NCI-H187 (cell line): ENCODE measurements at places on chromosomes 2 and 18.

- DNase-seq: no peak
Measured at GRCh38 chr2:24409171-24409570, 48.8 kb upstream of the ITSN2 start.

DNA sequence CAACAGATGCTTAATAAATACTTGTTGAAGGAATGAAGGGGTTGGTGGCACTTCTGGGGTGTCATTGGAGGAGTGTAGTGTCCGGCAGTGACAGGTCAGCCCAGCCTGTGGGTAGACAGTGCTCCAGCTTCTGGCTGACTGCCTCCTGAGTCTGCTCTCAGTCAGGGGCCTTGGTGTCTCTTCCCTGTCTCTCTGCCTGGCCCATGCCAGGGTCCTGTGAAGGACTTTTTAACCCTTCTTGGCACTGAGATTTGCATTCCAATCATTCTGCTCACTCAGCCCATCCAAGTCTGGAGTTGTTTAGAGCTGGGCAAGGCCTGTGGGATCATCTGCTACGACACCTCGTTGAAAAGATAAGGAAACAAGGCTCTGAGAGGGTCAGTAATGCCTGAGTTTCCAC lies 1.4 kb upstream of the KCNK3 start:
- DNase-seq: no peak

DNA sequence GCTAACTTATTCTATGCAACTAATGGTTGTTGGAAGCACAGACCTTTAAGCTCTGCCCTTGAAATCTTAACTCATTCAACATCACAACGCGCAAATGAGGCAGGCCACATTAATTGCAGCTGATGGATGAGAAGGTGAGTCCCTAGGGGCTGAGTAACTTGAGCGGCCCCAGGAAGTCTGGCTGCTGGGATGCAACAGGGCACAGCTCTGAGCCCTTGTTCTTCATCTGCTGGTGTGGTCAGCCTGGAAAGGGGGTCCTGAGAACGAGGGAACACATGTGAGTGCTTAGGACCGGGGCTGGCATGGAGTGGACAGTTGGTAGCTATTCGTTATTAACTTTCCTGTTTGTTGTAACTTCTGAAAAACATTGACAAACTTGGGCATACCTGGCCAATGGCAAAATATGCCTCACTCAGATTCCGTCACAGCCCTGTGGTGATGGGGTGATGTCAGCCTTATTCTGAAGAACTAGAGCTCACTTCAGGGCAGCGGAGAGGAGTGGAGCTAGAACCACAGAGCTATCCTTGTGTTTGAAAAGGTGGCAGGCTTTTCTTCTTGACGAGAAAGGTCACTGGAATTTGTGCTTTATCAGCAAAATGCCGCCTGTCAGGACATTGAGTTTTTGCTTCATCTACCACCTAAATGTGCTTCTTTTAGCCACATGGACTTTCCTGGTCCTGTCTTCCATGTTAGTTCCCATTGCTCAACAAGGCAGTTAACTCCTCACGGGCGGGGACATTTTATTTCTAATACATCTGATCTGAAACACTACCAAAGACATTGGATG lies 145.9 kb upstream of the FHL2 start:
- no peak for DNase-seq

DNA sequence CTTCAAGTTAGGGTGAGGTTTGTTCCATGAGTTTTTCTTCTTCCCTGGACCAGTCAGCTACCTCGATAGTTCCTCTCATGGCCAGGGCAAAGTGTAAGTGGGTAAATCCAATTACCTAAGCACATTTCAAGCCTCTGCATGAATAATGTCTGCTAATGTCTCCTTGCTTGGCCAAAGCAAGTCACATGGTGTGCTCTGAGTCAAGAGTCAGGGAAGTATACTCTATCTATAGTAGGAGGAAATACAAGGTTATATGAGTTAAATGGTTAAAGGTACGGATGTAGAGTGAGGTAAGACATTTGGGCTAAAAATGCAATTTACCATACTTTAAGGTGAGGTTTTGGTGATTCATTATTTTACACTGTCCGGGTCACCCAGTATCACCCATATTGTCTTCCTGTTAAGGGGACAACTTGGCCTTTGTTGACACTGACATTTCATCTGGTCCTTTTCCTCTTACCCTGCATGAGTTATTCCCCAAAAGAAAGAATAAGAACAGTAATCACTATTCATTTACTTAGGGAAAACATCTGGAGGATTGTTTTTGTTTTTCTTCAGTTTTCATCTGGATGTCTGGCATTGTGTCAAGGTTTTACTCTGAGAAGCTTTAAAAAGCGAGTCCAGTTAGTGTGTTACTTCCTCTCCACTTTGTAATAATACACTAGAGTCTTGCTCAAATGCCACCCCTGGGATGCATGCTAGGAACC lies 405.5 kb downstream of the RND3 start:
- DNase-seq: no peak

DNA sequence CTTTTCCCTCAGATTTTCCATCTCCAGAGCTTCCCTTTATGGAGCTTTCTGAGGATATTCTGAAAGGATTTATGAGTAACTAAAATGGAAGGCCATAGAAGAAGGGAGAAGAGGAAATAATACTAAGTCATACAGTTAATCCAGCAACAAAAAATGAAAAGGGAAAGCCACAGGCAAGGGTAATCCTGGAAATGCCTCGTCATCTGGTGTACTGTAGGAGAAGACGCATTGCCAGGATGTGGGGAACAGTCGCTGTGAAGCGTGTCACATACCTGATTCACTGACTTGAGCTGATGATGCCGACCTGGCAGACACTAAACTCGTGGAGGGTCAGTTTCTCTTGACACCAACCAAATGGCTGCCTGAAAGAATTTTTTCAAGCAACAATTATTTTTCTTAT lies 34.7 kb upstream of the ALPP start:
- DNase-seq: no peak

- DNase-seq: no peak
Measured at GRCh38 chr2:233463586-233463985, 103.0 kb downstream of the USP40 start.

DNA sequence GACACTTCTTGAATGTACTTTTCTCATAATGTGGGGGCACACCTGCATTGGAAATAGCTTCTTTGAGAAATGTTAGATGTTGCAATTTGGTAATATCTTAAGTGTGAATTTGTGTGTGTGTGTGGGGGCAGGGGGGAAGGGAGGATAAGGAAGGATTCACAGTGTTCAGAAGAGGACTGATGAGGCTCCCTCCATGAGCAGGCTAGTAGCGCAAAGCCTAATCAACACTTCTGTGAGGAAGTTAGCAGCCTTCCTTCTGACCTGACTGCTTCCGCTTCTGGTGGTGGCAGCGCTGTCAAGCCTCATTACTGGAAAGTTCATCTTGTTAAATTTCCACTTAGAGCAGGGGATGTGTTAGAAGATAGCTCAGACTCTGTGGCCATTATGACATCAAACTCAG lies 295.4 kb upstream of the SPRED2 start:
- no peak for DNase-seq

DNA sequence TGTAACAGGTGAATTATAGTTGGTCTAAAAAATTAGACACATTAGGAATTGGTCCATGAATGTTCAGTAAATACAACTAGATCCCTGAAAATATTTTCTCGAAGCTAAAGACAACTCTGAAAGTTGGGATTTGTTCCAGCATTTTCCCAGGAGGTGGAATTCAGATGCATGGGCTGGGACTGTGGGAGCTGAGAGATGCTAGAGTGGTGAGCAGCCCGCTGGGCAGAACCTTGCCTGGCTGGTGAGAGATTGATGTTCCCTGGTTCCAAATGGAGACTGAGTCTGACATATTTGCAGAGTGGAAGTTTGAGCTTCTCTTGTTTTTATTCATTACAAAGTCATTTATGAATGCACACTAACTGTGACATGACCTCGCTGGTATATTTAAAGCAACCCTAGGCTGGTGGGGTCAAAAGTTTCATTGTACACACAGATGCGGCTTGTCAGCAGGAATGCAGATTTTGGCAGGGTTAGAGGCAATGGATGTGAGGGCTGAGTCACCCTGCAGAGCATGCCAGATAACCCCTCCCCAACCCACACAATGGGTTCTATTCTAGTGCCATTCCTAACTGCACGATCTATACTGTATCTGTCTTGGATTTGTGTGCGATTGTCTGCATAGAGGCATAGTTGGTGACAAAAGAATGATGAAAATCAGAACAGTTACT lies 23.5 kb upstream of the TMEM178A start:
- DNase-seq: no peak
